Osteocyte (in vitro differentiated cells): ENCODE measurements at places on chromosomes 6 and 20. TPM values are rescaled to one million over a fixed set of nuclear protein-coding genes. Genes with fewer than 3 reads are reported as not detected.

The SENP6 gene
- 95.0 and 101 TPM in 2 replicates for total RNA-seq

GRCh38 chr6:144181639-144182038 lies 31.3 kb downstream of the STX11 start:
- DNase-seq: no peak

The MOCS3 gene
- 5.0 and 5.5 TPM in 2 replicates for total RNA-seq

DNA sequence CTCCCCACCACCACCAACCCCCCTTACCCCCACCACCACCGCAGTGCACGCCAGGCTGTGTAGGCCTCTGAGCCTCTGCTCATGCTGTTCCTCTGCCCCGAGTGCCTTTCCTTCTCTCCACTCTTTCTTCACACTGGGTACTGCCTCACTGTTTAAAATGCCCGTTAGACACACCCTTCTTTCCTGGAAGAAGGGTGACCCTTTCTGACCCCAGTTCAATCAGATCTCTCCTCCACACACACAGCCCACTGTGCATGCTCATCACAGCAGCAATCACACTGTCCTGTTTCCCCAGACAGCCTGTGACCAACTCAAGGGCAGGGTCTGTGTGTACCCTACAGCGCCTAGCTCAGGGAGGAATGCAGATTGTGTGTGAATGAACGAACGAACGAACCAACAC lies 10.0 kb downstream of the TMEM74B start:
- no peak for DNase-seq

The ADGRF4 gene
- total RNA-seq: not detected in 2 replicates

DNA sequence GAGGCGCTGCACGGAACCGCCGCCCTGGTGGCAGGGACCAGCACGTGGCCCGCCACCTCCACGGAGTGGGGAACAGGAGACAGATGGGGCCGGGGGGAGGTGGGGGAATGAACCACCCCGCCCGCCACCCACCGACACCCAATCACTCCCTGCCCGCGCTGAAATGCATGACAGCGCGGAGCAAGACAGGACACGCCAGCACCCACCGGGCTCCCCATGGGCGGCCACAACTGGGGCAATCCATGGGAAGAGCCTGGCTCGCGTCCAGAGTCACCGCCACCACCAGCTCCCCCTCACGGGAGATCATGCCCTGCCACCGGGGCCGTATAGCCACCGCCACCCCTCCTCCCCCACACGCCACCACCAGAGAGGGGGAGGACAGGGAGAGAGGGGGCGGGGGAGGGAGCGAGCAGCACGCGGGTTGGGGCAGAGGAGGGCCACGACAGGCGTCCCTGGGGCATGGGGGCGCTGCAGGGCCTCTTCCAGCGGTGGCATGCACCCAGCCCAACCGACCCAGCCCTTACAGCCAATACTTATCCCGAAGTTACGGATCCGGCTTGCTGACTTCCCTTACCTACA lies 744.3 kb upstream of the DEFB115 start:
- no peak for DNase-seq

DNA sequence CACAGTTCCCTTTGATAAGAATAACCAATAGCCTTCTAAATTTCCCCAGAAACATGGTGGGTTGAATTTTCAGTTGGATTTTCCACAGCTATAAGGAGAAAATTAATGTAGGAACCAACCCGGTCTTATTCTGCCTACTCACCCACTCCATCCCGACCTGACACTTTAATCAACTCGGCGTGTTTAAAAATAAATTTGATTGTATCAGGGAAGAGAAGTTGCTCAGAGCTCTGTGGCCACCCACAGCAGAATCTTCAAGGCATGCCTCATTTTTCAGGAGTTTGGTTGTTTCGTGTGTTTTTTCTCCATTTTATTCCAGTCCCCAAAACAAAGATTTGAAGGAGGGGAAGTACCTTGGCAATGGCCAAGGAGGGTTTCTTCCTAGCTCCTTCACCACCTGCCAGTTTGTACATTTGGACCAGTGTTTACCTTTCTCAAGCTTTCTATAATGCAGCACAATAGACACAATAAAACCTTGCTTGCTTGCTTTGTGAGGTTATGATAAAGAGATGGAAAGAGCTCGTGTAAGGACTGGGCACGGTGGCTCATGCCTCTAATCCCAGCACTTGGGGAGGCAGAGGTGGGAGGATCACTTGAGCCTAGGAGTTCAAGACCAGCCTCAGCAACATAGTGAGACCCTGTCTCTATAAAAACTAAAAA lies 297.2 kb upstream of the JARID2 start:
- DNase-seq: no peak

DNA sequence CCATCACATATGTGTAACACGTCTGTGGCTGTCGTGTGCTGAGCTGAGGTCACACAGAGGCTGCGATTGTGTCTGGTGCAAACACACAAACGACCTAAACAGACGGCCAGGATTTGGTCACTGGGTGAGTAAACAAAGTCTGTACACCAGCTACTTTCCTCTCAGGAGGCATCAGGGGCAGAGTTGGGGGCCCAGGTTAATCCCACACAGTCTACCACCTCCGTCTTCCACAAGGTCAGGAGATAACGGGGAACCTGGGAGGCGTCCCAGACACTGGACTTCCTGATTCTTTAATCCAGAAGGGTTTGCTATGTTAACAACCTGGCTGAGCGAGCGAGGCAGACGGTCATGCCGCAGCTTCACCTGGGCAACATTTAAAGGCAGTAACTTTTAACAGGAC lies 1.5 kb downstream of the DACT2 start:
- peak; percentile 71 for DNase-seq

The FAM229B gene
- total RNA-seq: 27.5 and 29.2 TPM in 2 replicates

GRCh38 chr6:119148825-119149525 lies 70.5 kb upstream of the FAM184A start:
- no peak for DNase-seq

DNA sequence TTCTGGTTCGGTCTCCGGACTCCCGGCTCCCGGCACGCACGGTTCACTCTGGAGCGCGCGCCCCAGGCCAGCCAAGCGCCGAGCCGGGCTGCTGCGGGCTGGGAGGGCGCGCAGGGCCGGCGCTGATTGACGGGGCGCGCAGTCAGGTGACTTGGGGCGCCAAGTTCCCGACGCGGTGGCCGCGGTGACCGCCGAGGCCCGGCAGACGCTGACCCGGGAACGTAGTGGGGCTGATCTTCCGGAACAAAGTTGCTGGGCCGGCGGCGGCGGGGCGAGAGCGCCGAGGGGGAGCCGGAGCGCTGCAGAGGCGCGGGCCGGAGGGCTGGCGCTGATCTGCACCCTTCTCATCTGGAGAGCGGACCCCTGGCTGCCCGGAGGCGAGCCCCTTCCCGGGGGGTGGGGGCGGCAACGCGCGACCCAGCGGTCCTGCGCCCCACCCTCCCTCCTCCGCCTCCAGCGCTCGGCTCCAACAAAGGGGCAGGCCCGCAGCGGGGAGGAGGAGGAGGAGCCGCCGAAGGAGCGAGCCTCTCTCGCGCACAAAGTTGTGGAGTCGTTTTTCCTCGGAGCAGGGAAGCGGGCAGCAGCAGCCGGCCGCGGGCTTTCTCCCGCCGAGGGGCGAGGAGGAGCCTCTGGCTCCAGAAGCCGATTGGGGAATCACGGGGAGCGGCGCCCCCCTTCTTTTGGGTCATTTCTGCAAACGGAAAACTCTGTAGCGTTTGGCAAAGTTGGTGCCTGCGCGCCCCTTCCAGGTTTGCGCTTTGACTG lies at the start of gene UTRN:
Gene UTRN (plus strand): TSS at position 553 of the 765 bp plus-strand sequence. CDS start 6,494 bp downstream, outside the sequence.
- DNase-seq: peak; percentile 90

The PRSS16 gene
- total RNA-seq: not detected in 2 replicates

DNA sequence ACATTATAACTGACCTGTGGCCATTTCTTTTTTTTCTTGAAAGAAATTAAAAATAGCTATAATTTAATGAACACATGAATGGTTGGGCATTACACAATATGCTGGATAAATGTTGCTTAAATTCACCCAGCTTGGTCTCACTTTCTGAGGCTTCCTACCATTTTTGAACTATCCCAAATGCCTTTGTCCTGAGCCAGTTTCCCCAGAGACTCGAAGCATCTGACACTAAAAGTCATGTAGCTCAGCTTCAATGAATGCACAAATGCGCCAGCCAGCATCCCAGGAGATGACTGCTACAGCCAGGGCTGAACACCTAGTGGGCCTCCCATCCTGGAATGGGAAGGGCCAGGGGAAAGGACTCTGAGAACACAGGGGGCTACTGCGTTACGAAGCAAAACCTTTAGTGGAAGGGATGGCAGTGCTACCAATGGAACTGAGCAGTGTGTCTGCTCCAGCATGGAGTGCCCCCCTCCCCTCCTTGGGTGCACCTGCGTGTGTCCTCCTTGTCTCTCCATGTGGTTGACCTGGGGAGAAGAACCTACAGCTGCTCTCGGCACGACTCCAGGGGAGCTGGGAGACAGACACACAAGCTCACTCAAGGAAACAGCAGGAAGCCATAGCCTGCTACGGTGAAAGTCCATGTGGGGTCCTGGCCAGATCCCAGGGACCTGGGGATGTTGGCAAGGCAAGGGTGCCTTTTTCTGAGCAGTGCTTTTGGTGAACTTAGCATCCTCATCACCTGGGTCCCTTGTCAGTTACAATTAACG lies 60.9 kb downstream of the IRF4 start:
- no peak for DNase-seq

The IFT52 gene
- 50.4 and 55.3 TPM in 2 replicates for total RNA-seq

The NELFE gene
- total RNA-seq: 59.3 and 66.8 TPM in 2 replicates

DNA sequence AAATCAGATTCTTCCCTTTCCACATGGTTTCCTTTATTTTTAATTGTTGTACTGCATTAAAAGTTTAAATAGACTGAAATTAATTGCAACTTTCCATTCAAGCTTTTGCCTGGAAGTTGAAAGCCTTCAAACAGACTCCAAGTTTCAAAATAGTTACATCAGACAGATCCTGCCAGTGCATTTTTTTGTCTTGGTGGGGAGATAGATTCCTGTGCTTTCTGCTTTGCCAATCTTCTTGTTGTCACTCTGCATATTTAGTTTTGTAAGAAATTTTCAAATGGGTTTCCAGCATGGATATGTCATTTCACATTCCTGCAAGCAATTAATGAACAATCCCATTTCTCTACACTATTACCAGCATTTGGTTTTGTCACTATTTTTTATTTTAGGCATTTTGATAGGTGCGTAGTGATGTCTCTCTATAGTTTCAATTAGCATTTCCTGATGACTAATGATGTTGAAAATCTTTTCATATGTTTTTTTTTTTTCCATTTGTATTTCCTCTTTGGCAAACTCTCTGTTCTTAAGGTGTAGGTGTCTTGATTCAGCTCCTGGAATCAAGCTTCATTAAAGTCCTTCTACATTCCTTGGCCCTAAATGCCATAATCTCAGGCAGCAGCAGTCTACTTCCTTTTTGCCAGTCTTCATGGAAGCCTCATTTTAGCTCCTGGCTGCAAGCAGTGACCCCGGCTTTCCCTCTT lies 40.5 kb downstream of the SCP2D1 start:
- DNase-seq: no peak

- no peak for DNase-seq
Observed at GRCh38 chr20:9070304-9070703, 1.4 kb downstream of the PLCB4 start.

The BPIFB4 gene
- total RNA-seq: not detected in 2 replicates

The ABHD16B gene
- total RNA-seq: not detected in 2 replicates

The RIPOR3 gene
- 0.11 and 0.37 TPM in 2 replicates for total RNA-seq

The LRRC73 gene
- 0.29 and 0.40 TPM in 2 replicates for total RNA-seq

DNA sequence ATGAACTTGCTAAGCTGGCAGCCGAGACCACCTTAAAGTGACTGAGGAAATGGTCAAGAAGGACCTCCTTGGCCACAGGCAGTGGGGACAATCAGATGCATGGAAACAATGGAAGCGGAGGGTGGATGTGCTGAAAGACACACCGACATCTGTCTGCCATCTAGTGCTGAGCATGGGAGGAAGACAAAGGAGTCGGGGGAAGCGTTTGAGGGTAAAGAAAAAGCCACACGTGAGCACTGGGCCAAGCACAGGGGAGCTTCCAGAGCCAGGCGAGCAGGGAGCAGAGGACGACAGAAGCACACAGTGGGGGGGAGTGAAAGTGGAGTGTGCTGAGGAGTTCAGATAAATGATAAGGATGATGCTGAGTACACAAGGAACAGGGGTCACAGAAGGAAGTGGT lies 367.8 kb downstream of the ZFAND3 start:
- no peak for DNase-seq

The C6orf132 gene
- 4.0 and 4.3 TPM in 2 replicates for total RNA-seq

The GPRC6A gene
- not detected in 2 replicates for total RNA-seq

- DNase-seq: no peak
Observed at GRCh38 chr6:123904228-123904627, 100.6 kb downstream of the NKAIN2 start.

The WFDC5 gene
- total RNA-seq: not detected in 2 replicates

The PERP gene
- total RNA-seq: 26.0 and 26.6 TPM in 2 replicates

DNA sequence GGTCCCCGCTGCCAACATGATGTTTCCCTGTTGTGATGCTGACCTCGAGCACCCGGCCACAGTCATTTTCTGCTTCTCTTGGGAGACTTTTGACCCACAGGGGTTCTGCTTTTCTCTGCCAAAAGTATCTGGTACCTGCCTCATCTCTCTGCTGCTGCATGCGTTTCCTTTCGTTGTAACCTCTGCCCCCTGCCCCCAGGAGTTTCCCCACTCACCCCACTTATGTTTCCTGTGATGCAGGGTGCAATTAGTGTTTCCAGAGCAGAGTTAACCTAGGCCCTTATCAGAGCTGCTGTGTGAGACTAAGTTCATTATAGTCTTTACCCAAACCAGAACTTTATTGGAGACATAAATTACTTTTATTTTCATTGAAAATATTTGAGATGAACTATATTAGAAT lies 65.2 kb upstream of the EDN3 start:
- no peak for DNase-seq

DNA sequence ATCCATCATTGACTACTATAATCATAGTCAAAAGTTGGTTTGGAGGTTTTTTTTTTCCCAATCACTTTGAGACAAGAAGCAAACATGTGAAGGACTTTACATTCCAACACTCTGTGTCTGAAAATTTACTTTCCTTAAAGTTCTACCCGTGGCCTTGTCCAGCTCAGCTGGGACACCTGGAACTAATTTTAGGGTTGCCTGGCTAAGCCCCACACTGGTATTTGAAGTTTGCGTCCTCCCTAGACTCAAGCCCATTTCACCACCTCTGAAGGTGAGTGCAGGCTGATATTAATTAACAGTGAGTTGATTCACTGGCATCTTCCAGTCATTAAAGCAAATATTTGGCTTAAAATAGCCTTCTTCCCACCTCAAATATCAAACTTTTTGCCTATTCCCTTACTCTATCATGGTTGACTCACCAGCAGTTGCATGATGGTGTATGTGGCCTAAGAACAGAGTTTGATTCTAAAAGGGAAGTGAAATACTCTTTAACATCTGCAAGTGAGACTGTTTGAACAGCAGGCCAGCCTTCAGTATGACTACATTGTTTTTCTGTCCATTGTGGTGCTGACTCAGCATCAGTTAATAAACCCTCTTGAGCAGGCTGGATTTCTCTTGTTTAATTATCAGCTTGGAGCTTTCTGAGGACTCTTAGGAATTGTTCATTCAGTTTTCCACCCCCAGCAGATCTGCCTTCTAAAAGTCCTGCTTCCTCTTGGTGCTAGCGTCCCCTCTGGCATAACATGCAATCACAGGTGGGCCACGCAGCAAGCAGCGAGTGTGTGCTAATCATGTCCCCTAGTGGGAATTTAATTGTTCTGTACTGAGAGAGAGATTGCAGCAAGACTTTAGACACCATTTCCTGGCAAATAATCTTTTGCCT lies 1.8 kb upstream of the PRDM1 start:
- DNase-seq: no peak

- no peak for DNase-seq
Observed at GRCh38 chr20:846894-847278, 13.4 kb downstream of the FAM110A start.

- no peak for DNase-seq
Observed at GRCh38 chr6:38415231-38416005, 224.3 kb downstream of the BTBD9 start.
